ENCODE measurements at places on chromosomes 2 and 18. TPM values are rescaled to one million over a fixed set of nuclear protein-coding genes. Genes with fewer than 3 reads are reported as not detected.

Gene FBXO41
- 0.29 TPM for total RNA-seq

Gene SLC23A3
- not detected for total RNA-seq

Gene IL36B
- total RNA-seq, result not detected

Gene CAVIN2
- 13.0 TPM for total RNA-seq

Gene CPO
- total RNA-seq, result not detected

Gene CNGA3
- not detected for total RNA-seq

Gene MBD1
- total RNA-seq, result 78.7 TPM

Gene ALLC
- not detected for total RNA-seq

Gene KLHL14
- not detected for total RNA-seq

Gene CDH7
- not detected for total RNA-seq

Gene CDH2
- 22.5 TPM for total RNA-seq

Gene CYTIP
- total RNA-seq, result not detected

Gene EPB41L3
- total RNA-seq, result not detected

Gene ERFE
- total RNA-seq, result 0.58 TPM

Gene C2orf72
- total RNA-seq, result not detected

Gene PIEZO2
- total RNA-seq, result not detected

Gene CXCR1
- not detected for total RNA-seq

Gene ANKRD44
- total RNA-seq, result 50.5 TPM

Gene SMYD1
- total RNA-seq, result not detected

Gene NTSR2
- not detected for total RNA-seq

Gene LCT
- not detected for total RNA-seq

Gene SLC16A14
- total RNA-seq, result 3.5 TPM

Gene GATA6
- 14.9 TPM for total RNA-seq

Gene RNF152
- 4.3 TPM for total RNA-seq

Gene GRP
- not detected for total RNA-seq
